NCI-H748 treated with DMSO at 0.1 percent for 48 hours (cell line): ENCODE measurements at places on chromosomes 16 and 17.

- no peak for DNase-seq
Measured at GRCh38 chr16:4743226-4743878, 9.0 kb downstream of the DNAAF8 start.

GRCh38 chr17:79781736-79782575 lies 4.0 kb downstream of the CBX2 start:
- DNase-seq: no peak

DNA sequence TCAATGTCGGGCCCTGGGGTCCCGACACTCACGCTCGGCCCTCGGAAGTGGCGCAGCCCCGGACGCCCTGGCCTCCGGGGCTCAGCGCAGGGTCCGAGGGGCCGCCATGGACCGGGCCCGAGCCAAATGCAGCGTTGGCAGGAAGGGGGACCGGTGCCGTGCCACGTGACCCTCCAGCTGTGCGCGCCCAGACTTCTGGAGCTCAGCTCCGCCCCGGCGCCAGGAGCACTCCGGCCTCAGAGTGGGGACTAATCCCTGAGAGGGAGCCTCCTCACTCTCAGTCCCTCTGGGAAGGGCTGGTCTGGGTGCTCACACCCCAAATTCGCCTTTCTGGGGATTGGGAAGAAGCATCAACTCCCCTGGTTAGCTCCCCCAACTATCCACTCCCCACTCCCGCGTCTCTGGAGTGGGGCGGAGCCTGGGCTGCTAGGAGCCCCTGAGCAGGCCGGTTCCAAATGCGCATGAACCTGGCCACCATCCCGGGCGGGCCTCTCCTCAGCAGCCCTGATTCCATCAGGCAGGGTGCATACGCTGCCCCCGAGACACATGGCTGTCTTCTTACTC lies at the start of gene B3GNT9:
Gene B3GNT9, minus strand, starts transcription at position 166 of the 564 bp plus-strand sequence. CDS start 513 bp downstream, outside the sequence.
- DNase-seq: no peak

GRCh38 chr17:16440901-16441629 lies 25.7 kb downstream of the TRPV2 start:
- DNase-seq: no peak
